ENCODE measurements at places on chromosomes 12 and 14.

- no peak for DNase-seq
Observed at GRCh38 chr12:123910057-123910456, 62.6 kb downstream of the CCDC92 start.

GRCh38 chr14:100783630-100784370 lies 42.1 kb upstream of the MEG3 start:
- DNase-seq = no peak

- DNase-seq = no peak
Observed at GRCh38 chr12:31323391-31324115, 2.4 kb downstream of the SINHCAF start.

DNA sequence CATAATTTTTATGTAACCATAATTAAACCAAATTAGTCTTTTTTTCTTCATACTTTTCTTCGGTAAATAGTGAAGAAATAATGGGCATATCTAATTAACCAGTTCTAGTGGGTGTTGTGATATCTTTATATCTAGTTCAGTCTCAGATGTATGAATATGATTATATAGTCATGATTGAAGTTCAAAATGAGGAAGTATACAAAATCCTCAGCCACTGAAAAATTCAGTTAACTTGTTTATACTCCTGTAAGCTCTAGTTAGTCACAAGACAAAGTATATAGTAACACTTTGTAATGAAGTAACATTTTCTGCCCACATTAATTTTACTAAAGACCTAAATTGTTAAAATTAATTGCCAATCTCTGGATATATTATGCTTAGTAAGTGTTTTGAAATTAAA lies 46.5 kb downstream of the CAND1 start:
- DNase-seq = no peak

- no peak for DNase-seq
Observed at GRCh38 chr14:105993814-105994213, 467.4 kb downstream of the TMEM121 start.

DNA sequence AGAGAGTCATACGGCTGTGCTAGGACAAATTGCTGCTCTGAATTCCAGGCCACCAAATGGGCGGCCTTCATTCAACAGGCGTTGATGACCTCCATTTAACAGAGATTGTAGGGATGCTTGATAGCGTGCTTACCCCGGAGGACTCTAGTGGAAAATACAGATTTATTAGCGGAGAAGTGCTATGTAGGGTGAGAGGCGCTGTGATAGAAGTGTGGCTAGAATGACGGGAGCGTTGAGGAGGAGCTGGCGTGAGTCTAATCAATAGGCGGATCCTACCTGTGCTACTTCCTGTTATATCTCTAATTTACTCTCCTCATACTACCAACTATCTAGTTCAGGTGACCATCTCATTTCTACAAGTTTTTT lies 668 bp downstream of the MRPS35 start:
- DNase-seq = no peak

GRCh38 chr12:5213336-5213735 lies 169.7 kb downstream of the KCNA5 start:
- DNase-seq = no peak

- no peak for DNase-seq
Observed at GRCh38 chr14:79834868-79835267, 376.4 kb downstream of the DIO2 start.

- no peak for DNase-seq
Observed at GRCh38 chr12:4274396-4275015, 944 bp downstream of the CCND2 start.

- no peak for DNase-seq
Observed at GRCh38 chr12:72901685-72902084, 629.5 kb downstream of the TRHDE start.

GRCh38 chr14:68843471-68844209 lies 50.8 kb upstream of the ZFP36L1 start:
- DNase-seq = peak; percentile 21

DNA sequence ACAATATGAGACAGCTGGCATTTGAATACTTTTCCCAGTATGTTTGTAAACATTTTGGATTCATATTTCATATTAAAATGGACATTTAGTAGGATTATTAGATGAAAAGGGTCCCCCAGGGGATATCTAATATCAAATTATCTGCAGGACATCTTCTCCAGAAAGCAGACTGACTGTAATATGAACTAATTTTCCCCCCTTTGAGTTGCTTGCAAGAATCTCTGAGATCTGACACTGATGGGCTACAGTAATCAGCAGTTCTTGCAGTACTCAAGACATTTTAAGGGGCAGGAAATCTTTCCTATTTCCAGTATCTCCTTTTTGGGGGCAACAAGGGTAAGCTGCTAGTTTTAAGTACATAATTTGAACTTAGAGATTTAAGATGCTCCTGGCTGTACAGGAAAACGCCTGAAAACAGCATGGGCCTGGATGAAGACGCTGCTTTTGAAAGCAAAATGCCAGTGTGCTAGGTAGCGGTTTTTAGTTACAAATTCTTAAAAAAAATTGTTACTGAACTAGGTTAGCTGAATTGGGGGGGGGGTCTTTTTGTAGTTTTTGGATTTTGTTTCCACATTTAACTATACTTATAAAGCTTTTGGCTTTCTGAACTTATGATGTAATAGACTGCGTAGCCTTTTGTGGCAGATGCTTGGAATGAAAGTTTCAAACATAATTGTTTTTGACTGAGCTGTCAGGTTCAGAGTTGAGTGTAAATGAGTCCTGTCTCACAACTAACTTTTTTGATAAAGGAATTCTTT lies 2.2 kb downstream of the FRMD6 start:
- DNase-seq = no peak

- no peak for DNase-seq
Observed at GRCh38 chr14:94472842-94473241, 3.2 kb downstream of the SERPINA9 start.

DNA sequence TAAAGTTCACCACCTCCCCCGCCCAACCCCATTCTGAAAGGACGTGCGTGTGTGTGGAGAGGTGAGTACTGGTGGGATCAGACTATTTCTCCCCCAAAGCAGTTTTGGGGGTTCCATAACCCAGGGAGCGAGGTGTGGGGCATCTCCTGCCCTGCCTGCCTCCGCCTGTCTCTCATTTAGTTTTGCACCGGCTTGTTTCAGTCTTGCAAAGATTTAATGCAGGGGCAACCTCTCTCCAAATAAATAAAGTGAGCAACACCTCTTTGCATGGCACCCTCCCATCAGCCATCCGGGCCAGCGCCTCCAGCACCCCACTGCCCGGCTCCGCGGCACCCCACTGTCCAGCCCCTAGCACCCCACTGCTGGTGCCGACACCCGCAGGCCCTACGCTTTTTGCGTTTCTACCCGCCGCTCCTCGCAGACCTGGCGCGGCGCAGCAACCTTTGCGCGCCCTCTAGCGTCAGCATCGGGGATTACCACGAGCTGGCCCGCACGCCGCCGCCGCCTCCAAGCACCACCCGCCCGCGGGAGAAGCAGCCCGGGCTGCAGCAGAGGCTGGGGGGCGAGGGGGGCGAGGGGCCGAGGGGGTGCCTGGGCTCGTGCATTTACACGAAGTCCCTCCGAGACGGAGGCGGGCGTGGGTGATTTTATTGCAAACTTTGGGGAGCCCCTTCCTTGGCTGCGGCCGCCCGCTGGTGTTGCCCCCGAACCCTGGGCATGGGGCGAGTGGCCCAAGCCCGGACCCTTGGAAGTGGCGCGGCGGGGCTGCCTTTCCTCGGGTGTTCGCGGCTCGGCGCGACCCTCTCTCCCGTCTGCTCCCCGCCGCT lies 55.8 kb upstream of the VRK1 start:
- peak; percentile 11 for DNase-seq

GRCh38 chr12:102629262-102629888 lies 149.0 kb upstream of the IGF1 start:
- no peak for DNase-seq

DNA sequence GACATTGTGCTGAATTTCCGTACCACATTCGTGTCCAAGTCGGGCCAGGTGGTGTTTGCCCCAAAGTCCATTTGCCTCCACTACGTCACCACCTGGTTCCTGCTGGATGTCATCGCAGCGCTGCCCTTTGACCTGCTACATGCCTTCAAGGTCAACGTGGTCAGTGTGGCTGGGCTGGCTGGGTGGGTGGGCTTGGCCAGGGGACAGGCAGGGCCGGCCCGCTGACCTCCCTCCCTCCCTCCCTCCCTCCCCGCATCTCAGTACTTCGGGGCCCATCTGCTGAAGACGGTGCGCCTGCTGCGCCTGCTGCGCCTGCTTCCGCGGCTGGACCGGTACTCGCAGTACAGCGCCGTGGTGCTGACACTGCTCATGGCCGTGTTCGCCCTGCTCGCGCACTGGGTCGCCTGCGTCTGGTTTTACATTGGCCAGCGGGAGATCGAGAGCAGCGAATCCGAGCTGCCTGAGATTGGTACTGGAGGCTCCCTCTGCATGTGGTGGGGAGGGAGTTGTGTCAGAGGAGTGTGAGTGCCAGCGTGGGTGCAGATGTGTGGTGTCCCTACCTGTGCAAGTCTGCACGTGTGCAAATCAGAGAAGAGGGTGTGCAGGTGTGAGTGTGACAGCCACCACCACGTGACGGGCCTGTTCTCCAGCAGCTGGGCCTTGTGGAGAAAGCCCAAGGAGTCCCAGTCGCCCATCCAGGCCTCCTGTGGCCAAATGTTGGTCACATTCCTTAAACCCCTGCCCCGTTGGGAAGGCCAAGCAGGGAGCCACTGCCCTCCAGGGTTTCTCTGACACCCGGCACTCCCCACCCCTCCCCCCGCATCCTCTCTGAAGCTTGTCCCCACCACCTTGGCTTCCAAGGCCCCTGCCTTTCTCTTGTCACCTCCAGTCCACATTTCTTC lies 5.3 kb downstream of the KCNH3 start:
- DNase-seq = no peak

DNA sequence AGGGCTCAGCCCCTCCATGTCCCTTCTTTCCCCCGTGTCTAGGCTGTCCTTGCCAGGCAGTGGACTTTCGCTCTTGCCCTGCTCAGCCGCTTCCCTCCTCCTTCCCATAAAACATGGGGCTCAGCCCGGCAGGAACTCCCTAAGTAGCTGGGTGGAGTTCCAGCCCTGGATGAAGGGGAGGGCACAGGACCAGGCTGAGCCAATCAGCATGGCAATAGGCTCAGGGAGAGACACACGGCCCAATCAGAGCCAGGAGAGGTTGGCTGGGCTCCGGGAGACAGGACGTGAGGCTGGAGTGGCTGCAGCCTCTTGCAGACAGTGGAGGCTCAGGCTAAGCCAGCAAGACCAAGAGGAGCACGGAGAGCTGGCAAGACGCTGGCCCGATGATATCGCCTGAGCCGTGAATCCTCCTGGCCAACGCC lies 54.3 kb downstream of the GALNT9 start:
- DNase-seq = no peak

GRCh38 chr12:30582943-30583342 lies 112.7 kb downstream of the IPO8 start:
- no peak for DNase-seq

All from hypothalamus (tissue), 51 donors.